Stimulated activated naive CD8-positive, alpha-beta T cell treated with anti-CD3 and anti-CD28 coated beads, Interleukin-15, Interleukin-2, amounts not matched to agents 100 U/mL and 50 U/mL, for 24 hours (primary cell): ENCODE measurements at places on chromosomes 4 and X.

- no peak for DNase-seq
Observed at GRCh38 chr4:185726931-185727330, 85.1 kb downstream of the SORBS2 start.

- no peak for DNase-seq
Observed at GRCh38 chrX:37287741-37288444, 61.3 kb upstream of the PRRG1 start.

GRCh38 chr4:33709247-33709646 is 2535.1 kb downstream of the ARAP2 start:
- DNase-seq, result no peak

DNA sequence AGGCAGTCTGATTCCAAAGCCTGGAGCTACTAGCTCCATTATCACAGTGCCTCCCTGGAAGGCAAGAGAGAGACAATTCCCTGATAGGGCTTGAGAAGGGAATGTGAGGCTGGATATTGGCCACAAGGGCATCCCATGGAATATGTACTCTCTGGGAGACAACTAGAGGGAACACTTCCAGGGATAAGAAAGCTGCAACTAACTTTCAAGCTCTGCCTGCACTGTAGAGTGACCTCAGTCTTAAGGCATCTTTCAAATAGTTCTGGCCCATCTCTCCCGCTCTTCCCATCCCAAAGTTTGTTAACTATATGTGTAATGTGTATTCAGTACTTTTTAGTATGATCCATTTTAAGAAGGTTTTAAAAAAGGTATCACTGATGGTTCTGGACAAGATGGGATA is 13.1 kb upstream of the RNF212 start:
- no peak for DNase-seq

GRCh38 chr4:139279760-139280620 is at the start of gene MGARP:
TSS of gene MGARP (minus strand) at chr4:139280225. CDS start at chr4:139280158, 67 bp downstream.
- DNase-seq, result peak; percentile 43

GRCh38 chrX:145502670-145503069 is 255.4 kb downstream of the SPANXN1 start:
- no peak for DNase-seq

DNA sequence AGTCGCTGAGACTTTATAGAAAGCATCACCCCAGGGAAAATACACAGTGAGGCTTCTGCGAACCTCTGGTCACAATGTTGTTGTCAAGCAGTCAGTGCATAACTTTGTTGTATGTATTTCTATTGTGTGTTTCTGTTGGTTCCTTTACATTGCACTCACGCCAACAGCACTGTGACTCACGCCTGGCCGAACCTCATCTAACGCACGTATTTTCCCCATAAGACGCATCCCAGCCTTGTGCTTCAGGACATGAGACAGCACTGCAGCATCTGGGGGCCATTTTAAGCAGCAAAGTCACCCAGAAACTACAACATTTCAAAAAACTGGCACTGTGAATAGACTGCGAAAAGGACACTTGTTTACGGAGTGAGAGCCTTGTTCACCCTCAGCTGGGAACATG is 30.6 kb downstream of the TBL1X start:
- DNase-seq, result no peak

DNA sequence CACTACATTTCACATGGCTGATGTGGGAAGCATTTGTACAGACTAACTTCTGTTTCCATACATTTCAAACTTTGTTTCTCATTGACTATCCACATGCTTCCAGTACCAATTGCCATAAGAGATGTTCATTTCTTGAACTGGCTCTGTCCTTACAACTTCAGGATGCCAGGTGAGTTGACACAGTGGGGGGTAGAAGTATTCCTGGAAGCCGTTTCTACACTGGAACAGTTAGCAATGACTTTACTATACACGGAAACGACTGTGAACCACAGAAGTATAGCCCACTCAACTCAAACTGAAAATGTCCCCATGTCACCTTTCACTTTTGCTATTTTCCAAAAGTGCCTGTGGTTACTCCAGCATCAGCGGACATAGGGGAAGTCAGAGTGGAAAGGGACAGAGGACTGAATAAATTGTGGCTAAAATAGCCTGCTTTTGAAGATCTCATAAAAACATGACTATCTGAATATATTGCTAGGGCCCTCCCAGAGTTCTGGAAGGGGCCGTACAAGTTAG is 38.0 kb upstream of the DSPP start:
- no peak for DNase-seq

DNA sequence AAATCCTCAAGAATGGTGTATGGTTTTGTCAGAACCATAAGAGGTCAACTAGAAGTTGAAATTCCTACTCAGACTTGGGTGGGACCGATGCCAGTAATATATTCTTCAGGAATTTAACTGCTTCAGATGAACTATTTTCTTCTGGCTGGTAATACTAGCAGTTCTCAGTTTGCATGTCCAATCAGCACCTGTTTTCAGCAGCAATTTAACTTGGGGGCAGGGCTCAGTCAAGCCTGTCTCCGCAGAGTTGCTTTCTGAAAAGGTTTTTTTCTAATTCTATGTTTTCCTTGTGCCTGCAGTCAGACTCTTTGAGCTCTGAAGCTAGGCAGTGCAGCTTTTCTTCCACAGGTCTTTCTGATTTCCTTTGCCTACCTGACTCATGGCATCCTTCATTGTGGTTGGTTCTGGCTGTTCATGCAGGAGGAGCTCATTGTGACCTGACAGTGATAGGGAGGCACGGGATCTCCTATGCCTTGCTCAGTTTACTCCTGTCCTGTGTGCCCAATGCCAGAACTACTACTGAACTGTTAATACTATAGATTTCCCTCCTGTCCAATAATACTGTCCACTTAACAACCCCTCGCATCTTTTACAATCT is 17.3 kb upstream of the FMR1 start:
- DNase-seq, result no peak

GRCh38 chrX:44996277-44996676 is 123.3 kb downstream of the KDM6A start:
- DNase-seq, result no peak

DNA sequence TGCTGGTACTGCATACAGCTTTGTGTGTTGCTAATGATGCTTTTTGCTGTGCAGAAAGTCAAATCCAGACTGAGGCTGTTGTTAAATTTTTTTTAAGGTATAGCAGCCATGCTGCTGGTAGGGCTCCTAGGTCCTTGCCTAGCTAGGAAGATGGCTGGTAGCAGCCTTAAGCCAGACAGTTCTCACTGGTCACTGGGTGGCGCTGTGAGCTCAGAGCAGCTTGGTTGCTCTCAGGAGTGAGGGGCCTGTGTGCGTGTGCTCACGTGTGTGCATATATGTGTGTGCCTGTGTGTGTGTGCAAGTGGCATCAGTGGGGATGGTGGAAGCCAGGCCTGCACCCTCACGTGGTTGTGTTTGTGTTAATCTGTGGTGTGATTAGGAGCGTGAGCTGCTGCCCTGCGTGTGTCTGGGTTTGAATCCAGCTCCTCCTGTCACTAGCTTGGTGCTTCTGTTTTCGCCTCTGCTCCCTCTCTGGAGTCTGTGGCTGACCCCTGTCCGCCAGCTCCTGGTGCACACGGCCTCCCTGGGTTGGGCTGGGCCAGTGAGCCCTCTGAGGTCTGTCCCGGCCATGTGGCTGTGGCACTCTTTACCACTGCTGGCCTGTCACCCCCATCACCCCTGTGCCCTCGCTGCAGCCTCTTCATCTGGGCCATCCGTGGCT is 46.1 kb downstream of the SORCS2 start:
- peak; percentile 9 for DNase-seq

GRCh38 chr4:52780617-52781354 is 29.6 kb upstream of the ERVMER34-1 start:
- no peak for DNase-seq

GRCh38 chr4:122212880-122213279 is 60.7 kb downstream of the BLTP1 start:
- no peak for DNase-seq

- no peak for DNase-seq
Observed at GRCh38 chr4:8676676-8677075, 84.1 kb downstream of the CPZ start.

- no peak for DNase-seq
Observed at GRCh38 chr4:24032371-24032989, 142.6 kb upstream of the PPARGC1A start.

DNA sequence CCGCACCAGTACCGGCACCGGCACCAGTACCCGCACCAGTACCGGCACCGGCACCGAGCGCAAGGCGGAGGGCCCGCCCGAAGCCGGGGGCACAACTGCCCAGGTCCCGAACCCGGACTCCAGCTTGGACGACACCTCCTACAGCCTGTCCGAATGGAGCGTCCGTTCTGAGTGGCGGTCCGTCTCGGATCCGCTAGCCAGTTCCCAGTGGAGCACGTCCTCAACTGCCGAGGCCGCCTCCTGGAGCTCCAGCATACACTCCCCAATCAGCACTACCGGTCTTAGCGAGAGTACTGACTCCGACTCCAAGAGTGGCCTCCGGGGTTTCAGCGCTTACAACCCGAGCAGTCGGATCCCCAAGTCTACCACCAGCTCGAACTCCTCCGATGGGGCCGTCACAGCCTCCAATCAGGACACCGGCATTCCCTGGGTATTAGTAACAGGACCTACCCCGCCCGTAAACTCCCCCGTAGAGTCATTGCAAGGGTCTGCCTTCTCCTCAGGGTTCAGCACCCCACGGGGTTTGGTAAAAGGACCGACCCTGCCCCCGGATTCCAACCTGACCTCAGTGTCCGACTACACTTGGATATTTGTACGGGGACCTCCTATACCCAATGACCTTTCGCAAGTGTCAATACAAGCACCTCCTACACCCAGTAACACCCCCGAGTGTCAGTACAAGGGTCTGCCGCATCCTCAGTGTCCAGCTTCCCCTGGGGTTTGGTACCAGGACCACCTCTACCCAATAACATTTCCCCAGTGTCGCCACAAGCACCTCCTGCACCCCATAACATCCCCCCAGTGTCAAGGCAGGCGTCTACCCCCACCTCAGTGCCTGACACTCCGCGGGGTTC is 721 bp upstream of the MAOA start:
- peak; percentile 25 for DNase-seq

GRCh38 chr4:91846233-91846632 is 457.5 kb upstream of the GRID2 start:
- DNase-seq, result no peak

DNA sequence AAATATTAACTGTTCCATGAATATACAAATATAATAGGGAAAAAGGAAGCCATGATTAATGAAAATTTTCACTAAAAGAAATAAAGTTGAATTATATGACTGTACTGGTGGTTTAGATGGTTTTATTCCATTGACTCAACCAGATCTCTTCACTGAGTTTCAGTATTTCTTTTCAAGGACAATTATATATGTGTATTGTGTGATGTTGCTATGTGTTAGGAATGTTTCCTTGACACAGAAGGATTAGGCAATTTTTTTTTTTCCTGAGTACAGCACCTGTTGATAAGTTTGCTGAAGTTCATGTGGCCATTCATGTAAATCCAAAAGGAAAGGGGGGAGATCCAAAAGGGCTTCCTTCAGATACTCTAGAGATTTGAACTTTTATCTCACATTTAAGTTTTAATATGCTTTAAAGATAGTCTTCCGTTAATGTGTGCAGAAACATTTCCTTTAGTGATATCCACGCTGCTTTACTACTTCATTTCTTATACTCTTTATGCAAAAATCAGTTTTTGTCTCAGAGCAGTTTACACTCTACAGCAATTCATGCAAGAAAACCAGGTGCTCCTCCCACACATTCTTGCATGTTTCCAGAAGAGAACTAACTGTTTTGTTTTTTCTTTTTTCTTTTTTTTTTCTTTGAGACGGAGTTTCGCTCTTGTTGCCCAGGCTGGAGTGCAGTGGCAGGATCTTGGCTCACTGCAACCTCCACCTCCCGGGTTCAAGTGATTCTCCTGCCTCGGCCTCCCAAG is 249.1 kb downstream of the RPA4 start:
- no peak for DNase-seq

- DNase-seq, result no peak
Observed at GRCh38 chr4:13534344-13535063, 9.8 kb downstream of the NKX3-2 start.

GRCh38 chr4:48904541-48905142 is 1.9 kb downstream of the OCIAD2 start:
- no peak for DNase-seq

DNA sequence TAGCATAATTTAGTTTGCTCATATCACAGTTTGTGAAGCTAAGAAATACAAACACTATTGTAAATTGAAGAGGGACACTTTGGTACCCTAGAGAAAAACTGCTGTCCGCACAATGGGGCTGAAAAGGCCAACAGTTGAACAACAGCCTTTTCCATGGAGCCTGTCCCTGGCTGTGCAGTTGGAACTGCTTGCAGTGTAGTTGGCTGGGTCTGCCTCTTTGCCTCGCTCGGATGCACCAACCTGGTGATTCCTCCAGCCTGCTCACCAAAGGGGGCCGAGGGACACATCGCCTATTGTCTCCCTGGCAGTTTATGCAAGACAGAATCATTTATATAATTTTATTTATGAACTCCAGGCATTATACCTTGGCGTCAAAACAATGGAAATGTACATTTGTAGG is 16.5 kb upstream of the GALNT7 start:
- DNase-seq, result no peak

DNA sequence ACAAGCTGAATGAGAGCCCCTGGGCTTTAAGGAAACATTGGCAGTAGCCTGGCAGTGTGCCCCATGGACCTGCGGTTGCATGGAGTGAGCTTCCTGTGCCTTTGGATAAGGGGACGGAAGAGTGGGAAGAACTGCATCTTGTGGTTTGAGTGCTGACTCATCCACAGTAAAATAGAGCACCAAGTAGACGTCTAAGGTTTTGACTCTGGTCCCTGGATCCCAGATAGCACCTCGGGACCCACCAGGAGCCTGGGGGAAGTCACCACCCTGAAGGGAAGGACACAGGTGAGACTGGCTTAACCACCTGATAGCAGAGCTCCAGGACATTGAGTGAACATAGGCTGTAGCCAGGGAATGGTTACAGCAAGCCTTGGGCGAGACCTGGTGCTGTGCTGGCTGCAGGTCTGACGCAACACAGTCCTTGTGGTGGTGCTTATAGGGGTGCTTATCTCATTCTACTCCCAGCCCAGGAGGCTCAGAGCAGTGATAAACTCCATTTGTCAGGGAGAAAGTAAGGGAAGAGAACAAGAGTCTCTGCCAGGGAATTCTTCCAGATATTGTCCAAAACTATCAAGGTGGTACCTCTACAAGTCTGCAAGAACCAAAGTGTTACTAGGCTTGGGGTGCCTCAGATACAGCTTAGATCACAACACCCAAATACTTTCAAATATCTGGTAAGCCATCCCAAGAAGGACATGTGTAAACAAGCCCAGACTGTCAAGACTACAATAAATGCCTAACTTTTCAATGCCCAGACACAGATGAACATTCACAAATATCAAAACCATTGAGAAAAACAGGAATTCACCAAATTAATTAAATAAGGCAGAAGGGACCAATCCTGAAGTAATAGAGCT is 123.6 kb upstream of the TET2 start:
- no peak for DNase-seq

GRCh38 chr4:151325111-151325948 is at the start of gene SH3D19:
TSS of gene SH3D19 (minus strand) at chr4:151325605. CDS start at chr4:151325352, 253 bp downstream.
- peak; percentile 4 for DNase-seq

DNA sequence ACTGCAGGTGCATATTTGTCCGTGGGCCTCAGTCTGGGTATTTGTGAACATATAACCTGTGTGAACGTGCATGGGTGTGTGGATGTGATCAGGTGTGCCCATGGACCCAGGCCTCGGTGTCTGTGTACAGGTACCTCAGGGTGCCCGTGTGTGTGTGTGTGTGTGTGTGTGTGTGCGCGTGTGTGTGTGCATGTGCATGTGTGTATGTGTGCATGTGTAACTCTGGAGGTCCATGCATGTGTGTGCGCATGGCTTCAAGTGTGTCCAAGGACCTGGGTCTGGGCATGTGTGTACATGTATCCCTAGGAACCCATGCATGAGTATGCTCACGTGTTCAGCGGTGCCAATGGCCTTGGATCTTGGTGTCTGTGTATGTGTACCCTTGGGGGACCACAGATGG is 15.8 kb downstream of the FTSJ1 start:
- DNase-seq, result no peak
